ENCODE measurements at places on chromosomes 2 and 18. TPM values are rescaled to one million over a fixed set of nuclear protein-coding genes. Genes with fewer than 3 reads are reported as not detected.

The GCA gene
- 6.9 TPM for polyA plus RNA-seq

The FAM161A gene
- polyA plus RNA-seq, result 2.1 TPM

The DSEL gene
- polyA plus RNA-seq, result 2.9 TPM

The DSG4 gene
- polyA plus RNA-seq, result 0.50 TPM

The SRD5A2 gene
- 0.04 TPM for polyA plus RNA-seq

The RAB6D gene
- polyA plus RNA-seq, result 0.05 TPM

The DPP4 gene
- polyA plus RNA-seq, result 1.3 TPM

The SERPINB4 gene
- 0.52 TPM for polyA plus RNA-seq

DNA sequence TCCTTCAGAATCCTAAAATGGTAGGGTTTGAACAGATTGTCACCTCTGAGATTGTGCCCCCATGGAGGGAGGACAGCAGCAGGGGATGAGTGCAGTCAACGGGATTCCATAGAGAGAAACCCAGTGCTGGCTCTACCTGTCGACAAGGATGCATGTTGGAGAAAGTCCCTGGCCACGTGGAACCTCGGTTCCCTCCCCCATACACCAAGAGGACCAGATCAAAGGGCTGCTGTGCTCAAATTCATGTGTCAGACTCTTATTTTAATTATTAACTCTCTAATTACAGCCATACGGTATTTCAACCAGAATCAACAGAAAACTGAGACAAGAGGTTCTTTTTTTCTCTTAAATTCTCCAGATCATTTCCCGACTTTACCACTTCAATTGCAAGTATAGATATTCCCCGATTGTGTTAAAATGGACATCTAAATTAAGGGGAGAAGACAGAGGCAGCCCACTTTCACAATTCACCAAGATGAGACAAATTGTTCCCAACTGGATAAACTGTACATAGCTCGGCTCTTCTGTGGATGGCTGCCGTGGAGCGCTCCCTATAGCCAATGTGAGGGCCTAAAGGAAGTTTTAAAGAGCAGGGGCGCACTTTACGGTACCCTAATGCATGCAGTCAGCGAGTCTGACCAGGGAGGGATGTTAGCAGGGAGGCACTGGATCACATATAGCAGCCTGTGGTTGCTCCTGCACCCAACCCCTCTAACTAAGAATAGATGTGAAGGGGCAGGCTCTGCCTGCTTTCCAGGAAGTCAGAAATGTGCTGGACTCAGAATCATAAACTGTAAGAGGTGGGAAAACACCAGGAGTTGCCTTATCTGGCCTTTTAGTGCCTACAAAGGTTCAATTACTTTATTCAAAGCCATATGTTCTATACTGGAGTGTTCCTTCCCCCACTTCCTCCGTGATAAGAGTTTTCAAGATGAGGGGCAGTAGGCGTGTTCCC lies 123.1 kb downstream of the CACNB4 start:
- no peaks in the 10 kb centered on the region for H3K36me3 ChIP-seq
- peaks cover 9% of the 10 kb centered on the region for H3K4me1 ChIP-seq
- DNase-seq, result no peak
- H3K27me3 ChIP-seq, result peaks cover 10% of the 10 kb centered on the region

GRCh38 chr2:238345297-238345968 lies 25.1 kb downstream of the TRAF3IP1 start:
- no peaks in the 10 kb centered on the region for H3K27me3 ChIP-seq
- no peaks in the 10 kb centered on the region for H3K4me1 ChIP-seq
- no peak overlapping the region for H3K4me3 ChIP-seq
- H3K36me3 ChIP-seq, result no peaks in the 10 kb centered on the region

- no peak overlapping the region for H3K4me3 ChIP-seq
- no peaks in the 10 kb centered on the region for H3K27me3 ChIP-seq
- H3K27ac ChIP-seq, result no peak overlapping the region
- DNase-seq, result no peak
These were observed 179.7 kb downstream of the HAUS1 start for GRCh38 chr18:46283895-46284295.

GRCh38 chr2:217505303-217505702 lies 497.5 kb downstream of the TNS1 start:
- H3K4me1 ChIP-seq, result no peaks in the 10 kb centered on the region
- H3K36me3 ChIP-seq, result no peaks in the 10 kb centered on the region
- H3K27ac ChIP-seq, result no peak overlapping the region
- no peak overlapping the region for H3K4me3 ChIP-seq

- no peaks in the 10 kb centered on the region for H3K4me1 ChIP-seq
- no peaks in the 10 kb centered on the region for H3K27me3 ChIP-seq
- H3K4me3 ChIP-seq, result no peak overlapping the region
- DNase-seq, result no peak
These were observed 65.1 kb upstream of the AFF3 start for GRCh38 chr2:100207411-100207885.

DNA sequence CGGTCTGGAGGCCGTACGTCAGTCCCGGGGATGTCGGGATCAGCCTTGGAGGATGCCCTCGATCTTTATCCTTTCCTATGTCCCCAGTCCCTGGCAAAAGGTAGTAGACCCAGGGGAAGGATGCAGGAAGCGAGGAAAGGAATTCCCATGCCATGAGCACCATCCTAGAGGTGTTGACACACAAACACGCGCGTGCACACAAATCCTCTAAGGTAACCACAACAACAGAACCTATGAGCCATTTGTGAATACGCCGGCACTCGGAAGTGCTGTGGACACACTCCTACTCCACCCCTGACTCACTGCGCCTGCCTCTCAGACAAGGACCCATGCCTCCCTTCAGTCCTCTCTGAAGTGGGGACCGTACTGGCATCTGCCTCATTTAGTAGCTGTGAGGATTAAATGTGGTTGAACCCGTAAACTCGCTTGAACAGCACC lies 11.3 kb upstream of the MLPH start:
- H3K4me3 ChIP-seq, result peak overlapping the region; percentile 80
- DNase-seq, result no peak
- no peak overlapping the region for H3K27ac ChIP-seq
- H3K4me1 ChIP-seq, result peaks cover 12% of the 10 kb centered on the region

DNA sequence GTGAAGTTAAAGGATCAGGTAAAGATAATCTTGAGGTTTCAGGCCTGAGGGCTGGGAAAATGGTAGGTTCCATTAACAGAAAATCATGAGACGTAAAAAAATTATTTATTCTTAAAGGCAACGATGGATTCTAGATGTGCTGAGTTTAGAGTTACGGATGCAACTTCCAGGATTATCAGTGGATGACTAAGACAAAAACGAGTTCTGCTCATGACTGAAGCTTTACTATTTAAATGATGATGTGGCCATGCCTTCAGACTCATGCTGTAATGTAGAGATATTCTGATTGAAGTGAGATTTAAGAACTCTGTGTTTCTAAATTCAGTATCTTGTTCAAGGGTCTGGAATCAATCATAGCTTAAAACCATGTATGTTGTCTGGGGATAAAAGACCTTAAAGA lies 5.0 kb downstream of the TMEM237 start:
- no peak for DNase-seq
- H3K4me3 ChIP-seq, result no peak overlapping the region
- H3K27me3 ChIP-seq, result no peaks in the 10 kb centered on the region

GRCh38 chr2:15158100-15158499 lies 403.0 kb downstream of the NBAS start:
- no peak for DNase-seq
- H3K4me3 ChIP-seq, result no peak overlapping the region
- H3K27me3 ChIP-seq, result no peaks in the 10 kb centered on the region
- peaks cover 10% of the 10 kb centered on the region for H3K4me1 ChIP-seq
- H3K27ac ChIP-seq, result no peak overlapping the region

DNA sequence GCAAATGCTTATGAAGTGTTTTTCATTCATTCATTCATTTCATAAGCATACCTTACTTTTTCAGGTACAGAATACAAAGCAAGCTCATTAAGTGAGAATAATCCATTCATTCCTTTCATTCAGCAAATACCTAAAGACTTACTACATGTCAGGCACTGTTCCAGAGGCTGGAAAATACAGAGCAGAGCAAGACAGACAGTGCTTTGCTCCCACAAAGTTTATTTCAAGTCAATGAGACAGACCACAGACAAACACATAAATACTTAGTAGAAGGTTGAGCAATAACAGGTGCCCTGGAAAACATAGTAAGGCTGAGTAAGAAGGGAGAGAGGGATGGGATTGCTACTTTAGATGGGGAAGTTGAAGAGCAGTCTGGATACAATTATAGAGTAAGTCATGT lies 309.8 kb downstream of the C1D start:
- H3K36me3 ChIP-seq, result no peaks in the 10 kb centered on the region
- H3K4me3 ChIP-seq, result no peak overlapping the region
- H3K27me3 ChIP-seq, result no peaks in the 10 kb centered on the region
- DNase-seq, result peak; percentile 44
- peaks cover 9% of the 10 kb centered on the region for H3K4me1 ChIP-seq
- H3K27ac ChIP-seq, result no peak overlapping the region

DNA sequence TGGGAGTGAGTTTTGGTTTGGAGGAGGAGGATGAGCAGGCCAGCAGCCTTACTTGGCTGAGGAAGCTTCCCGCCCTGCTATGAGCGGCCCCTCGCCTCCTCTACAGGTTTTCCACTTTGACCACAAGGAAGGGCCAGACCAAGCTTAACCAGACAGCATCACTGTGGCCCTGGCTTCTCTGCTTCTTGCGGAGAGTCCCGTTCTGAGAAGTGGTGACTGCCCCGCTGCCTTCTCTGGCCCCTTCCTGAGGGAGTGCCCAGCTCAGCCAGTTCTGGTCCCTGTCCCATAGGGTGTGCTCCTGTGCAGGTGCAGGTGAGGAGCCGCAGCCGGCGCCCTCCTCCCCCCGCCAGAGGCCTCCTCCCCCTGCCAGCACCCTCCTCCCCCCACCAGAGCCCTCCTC lies 101.0 kb downstream of the FAM210A start:
- DNase-seq, result no peak
- no peaks in the 10 kb centered on the region for H3K36me3 ChIP-seq
- H3K4me1 ChIP-seq, result no peaks in the 10 kb centered on the region
- H3K4me3 ChIP-seq, result no peak overlapping the region
- H3K27ac ChIP-seq, result no peak overlapping the region
- no peaks in the 10 kb centered on the region for H3K27me3 ChIP-seq

DNA sequence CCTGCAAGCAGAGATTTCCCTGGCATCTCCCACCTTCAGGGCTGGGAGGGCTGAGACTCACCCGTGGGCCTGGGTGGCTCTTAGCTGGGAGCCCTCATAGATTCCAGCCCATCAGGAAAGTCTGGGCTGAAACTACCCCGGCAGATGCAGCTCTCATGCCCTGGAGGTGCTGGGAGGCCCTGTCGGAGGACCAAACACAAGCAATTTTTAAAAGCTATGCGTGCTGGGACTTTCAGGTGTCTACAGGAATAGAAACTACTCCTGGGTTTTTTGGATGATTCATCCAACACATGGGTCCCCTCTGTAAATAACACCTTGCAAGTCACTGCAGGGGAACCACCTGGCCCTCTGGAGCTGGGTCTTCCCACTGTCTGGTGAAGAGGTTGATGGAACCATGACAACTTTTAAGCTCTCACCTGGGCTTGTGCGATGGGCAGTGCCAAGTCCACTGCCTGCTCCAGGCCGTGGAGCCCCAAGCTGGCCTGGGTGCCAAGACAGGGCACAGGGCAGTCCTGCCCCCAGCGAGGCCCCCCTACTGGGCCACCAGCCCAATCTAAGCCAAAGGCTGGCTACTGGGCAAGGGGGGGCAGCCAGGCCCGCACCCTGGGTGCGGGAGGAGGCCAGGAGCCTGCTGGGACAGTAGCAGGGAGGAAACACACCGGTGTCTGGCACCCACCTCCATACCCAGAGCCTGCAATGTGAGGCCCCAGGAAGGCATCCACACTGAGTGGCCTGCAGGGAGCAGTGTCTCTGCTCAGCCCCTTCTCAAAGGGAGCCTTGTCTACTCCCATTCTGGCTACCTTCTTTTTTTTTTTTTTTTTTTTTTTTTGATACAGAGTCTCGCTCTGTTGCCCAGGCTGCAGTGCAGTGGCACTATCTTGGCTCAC lies 1.1 kb upstream of the GPR55 start:
- H3K27ac ChIP-seq, result no peak overlapping the region
- H3K4me3 ChIP-seq, result no peak overlapping the region
- DNase-seq, result no peak
- peaks cover 3% of the 10 kb centered on the region for H3K27me3 ChIP-seq
- no peaks in the 10 kb centered on the region for H3K36me3 ChIP-seq

- DNase-seq, result peak; percentile 33
- no peak overlapping the region for H3K27ac ChIP-seq
- H3K4me1 ChIP-seq, result peaks cover 8% of the 10 kb centered on the region
- H3K4me3 ChIP-seq, result no peak overlapping the region
- H3K27me3 ChIP-seq, result no peaks in the 10 kb centered on the region
- H3K36me3 ChIP-seq, result no peaks in the 10 kb centered on the region
These were observed 93.7 kb upstream of the WDR75 start for GRCh38 chr2:189347540-189347939.

GRCh38 chr2:241489088-241489487 lies 19.3 kb downstream of the STK25 start:
- no peak for DNase-seq
- peaks cover 3% of the 10 kb centered on the region for H3K36me3 ChIP-seq
- H3K27ac ChIP-seq, result no peak overlapping the region
- no peak overlapping the region for H3K4me3 ChIP-seq
- H3K27me3 ChIP-seq, result no peaks in the 10 kb centered on the region

DNA sequence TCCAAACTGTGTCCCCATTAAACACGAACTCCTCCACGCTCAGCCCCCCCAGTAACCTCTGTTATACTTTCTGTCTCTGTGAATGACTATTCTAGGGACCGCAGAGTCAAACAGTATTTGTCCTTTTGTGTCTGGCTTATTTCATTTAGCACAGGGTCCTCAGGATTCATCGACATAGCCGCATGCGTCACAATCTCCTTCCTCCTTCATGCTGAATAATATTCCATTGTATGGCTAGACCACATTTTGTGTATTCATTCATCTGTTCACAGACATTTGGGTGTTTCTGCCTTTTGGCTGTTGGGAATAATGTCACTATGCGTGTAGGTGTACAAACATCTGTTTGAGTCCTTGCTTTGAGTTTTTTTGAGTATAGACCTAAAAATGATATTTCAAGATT lies 80.9 kb downstream of the SH3RF3 start:
- DNase-seq, result no peak
- H3K27me3 ChIP-seq, result peaks cover 43% of the 10 kb centered on the region
- H3K36me3 ChIP-seq, result no peaks in the 10 kb centered on the region
- no peak overlapping the region for H3K27ac ChIP-seq

DNA sequence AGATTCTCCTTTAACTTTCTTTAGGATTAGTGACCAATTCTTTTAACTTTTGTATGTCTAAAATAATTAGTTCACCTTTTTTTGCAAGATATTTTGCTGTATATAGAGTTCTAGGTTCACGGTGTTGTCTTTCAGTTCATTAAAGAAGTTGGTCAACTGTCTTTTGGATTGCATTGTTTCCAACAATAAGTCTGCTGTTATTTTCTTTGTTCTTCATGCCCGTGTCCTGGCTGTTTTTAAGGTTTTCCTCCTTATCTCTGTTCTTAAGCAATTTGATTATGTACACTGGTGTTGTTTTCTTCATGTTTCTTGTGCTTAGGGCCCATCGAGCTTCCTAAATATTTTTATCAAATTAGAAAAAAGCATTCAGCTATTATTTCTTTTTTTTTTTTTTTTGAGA lies 54.4 kb downstream of the LBH start:
- H3K27ac ChIP-seq, result no peak overlapping the region
- DNase-seq, result no peak
- no peak overlapping the region for H3K4me3 ChIP-seq

DNA sequence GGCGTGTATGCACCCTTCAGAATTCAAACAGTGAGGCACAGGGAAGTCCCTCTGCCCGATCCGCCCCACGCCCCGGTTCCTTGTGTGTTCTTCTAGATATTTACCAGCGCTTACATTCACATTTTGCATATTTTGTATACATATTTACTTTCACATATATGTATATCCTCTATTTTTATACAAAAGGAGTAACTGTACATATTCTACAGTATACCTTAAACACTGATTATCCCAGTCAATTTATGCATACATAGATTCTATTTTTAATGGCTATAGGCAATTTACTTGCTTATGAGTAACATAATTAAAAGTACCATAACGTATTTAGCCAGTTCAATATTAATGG lies 307 bp upstream of the DUSP11 start:
- no peaks in the 10 kb centered on the region for H3K27me3 ChIP-seq
- peak overlapping the region; percentile 84 for H3K4me3 ChIP-seq
- no peak for DNase-seq
- peaks cover 30% of the 10 kb centered on the region for H3K4me1 ChIP-seq
- H3K27ac ChIP-seq, result peak overlapping the region; percentile 87
- peaks cover 2% of the 10 kb centered on the region for H3K36me3 ChIP-seq

All from keratinocyte (primary cell).